ENCODE measurements at places on chromosomes 3 and 15.

GRCh38 chr15:39247574-39247973 lies 333.3 kb upstream of the THBS1 start:
- DNase-seq: no peak

DNA sequence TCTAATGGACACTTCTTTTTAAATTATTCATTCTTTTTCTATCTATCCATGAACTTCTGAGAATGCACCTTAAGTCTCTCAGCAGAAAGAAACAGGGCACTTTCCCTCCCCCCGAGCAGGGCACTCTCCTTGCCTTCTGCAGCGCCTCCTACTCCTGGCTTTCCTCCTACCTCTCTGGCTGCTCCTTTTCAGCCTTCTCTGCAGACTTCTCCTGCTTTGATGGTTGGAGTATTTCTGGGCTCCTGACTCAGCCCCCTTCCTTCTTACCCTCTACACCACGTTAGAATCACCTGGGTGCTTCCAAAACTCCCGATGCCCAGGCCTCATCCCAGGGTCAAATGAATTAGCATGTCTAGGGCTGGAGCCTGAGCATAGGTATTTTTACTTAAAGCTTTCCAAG lies 3.4 kb downstream of the SCN5A start:
- DNase-seq: no peak

- peak; percentile 16 for DNase-seq
Observed at GRCh38 chr3:56799251-56799882, 2.4 kb downstream of the ARHGEF3 start.

GRCh38 chr3:27840807-27841594 lies 118.9 kb upstream of the EOMES start:
- no peak for DNase-seq

- DNase-seq: no peak
Observed at GRCh38 chr3:65472501-65472900, 566.2 kb downstream of the MAGI1 start.

- no peak for DNase-seq
Observed at GRCh38 chr3:150062492-150062891, 91.8 kb upstream of the PFN2 start.

- no peak for DNase-seq
Observed at GRCh38 chr3:2506776-2507175, 408.1 kb downstream of the CNTN4 start.

Data from DMS79 (cell line).